ENCODE measurements at places on chromosomes 1 and 21. TPM values are rescaled to one million over a fixed set of nuclear protein-coding genes. Genes with fewer than 3 reads are reported as not detected.

DNA sequence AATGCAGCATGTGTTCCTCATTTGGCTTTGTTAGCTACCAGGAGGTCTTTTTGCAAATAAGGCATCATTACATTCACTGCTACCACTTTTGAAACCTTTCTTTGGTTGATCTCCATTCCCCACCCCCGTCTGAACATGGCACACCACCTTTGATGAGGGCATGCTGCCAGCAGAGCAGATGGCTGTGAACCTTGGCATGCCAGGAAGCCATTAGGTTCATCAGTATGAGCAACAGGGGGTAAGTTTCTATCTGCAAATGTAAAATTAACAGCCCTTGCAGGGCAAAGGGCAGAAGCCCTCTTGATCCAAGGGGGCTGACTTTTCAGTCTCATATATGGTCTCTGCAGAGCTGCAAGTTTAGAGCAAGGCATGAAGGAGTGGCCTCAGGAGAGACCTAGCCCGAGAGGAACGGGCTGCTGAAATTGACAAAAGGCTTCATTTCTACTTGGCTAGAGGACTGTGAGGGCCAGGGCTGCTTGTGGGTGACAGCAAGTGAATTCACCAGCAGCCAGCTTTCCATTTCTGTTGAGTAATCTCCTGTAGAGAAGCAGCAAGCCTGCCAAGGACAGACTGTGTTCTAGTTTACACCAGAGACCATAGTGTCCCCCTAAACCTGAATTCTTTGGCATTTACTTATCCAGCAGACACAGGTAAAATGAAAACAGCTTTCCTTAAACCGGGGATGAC is 127.9 kb downstream of the ZNF326 start:
- DNase-seq, result no peak

DNA sequence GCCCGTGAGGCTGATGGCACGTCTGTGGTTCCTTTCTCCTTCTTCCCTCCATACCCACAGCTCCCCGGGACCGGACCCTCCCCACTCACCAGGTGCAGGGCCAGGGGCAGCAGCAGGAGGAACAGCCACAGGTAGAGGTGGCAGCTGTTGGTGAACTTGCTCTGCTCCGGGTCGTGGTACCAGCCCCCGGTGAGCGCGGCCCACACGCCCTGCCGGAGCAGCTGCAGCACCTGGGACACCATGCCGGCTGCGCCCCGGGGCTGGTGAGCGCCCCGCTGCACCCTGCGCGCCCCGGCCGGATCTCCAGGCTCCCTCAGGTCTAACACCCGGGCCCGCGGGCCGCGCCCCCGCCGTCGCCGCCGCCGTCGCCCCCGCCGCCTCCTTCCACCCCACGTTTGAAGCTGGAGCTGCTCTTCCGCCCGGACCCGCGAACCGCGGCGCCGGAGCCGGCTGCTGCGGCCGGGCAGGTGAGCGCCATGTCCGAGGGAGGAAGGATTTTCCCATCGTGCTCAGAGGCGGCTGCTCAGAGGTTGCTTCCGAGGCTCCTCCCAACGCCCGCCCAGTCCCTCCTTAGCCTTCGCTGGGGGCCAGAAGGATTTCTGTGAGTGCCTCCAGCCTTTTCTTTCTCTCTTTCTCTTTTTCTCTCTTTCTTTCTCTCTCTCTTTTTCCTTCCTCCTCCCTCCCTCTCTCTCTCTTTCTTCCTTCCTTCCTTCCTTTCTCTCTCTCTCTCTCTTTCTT is at the start of gene PCNX2:
PCNX2 (minus strand) TSS at position 489 of the 738 bp plus-strand sequence; CDS start at position 242, 247 bp downstream.
- peak; percentile 54 for DNase-seq

GRCh38 chr21:38923429-38923828 is 117.7 kb downstream of the ETS2 start:
- no peak for DNase-seq

DNA sequence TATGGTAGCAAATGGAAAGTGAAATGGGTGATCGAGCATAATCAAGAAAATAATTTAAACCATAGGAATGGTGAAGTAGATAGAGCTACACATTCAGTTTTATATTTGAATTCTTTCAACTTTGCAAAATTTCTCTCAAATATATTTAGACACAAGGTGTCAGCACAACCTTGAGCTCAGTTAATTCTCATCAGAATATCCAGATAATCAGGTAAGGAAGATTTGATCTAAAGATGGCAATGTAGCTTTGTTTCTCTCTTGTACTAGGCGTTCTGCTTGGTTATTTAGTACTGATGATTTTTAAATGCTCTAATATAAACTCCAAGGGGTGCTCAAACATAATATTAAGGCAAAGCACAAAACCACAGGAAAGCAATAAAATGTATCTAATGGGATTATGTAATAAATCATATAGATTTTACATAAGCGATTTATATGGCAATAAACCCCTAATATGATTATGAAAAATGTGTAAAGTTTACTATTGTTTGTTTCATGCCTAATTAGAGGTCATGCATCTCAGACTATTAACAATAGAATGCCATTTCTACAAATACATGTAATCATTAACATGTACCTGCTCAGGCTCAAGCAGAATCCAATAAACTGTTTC is 32.4 kb upstream of the SERTAD4 start:
- no peak for DNase-seq

- DNase-seq, result no peak
Measured at GRCh38 chr1:227891955-227892488, 55.7 kb downstream of the WNT9A start.

- peak; percentile 1 for DNase-seq
Measured at GRCh38 chr1:76428028-76428427, 353.5 kb downstream of the ST6GALNAC3 start.

GRCh38 chr1:111895469-111895868 is 94.0 kb downstream of the KCND3 start:
- peak; percentile 3 for DNase-seq

- no peak for DNase-seq
Measured at GRCh38 chr1:42924851-42925760, 33.6 kb downstream of the SLC2A1 start.

DNA sequence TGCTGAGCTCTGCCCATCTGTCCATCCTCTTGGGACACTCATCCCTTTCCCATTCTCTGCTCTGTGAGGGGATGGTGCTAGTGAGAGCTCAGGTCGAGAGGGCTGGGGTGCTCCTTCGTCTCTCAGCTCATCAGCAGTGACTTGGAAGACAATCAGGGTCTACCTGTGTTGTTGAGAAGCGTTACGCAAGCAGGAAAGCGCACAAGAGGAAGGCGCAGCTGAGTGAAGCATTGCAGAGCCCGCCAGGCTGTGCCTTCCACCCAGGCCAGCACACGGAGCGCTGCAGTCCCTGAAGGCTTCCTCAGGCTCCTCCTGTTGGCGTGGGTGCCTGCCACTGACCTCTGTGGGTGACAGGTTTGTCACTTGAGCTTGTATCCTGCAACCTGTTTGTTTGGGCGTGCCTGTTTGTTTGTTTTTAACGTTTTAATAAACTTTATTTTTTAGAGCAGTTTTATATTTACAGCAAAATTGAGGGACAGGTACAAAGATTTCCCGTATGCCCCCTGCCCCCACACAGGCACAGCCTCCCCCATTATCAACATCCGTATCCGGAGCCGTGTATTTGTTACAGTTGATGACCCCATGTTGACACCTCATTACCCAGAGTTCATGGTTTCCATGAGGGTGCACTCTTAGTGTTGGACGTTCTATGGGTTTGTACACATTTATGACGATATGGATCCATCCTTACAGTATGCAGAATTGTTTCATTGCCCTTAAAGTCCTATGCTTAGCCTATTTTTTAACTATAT is 36.7 kb downstream of the ADARB1 start:
- no peak for DNase-seq

GRCh38 chr1:154629061-154629674 is 21.2 kb upstream of the ADAR start:
- DNase-seq, result peak; percentile 65

DNA sequence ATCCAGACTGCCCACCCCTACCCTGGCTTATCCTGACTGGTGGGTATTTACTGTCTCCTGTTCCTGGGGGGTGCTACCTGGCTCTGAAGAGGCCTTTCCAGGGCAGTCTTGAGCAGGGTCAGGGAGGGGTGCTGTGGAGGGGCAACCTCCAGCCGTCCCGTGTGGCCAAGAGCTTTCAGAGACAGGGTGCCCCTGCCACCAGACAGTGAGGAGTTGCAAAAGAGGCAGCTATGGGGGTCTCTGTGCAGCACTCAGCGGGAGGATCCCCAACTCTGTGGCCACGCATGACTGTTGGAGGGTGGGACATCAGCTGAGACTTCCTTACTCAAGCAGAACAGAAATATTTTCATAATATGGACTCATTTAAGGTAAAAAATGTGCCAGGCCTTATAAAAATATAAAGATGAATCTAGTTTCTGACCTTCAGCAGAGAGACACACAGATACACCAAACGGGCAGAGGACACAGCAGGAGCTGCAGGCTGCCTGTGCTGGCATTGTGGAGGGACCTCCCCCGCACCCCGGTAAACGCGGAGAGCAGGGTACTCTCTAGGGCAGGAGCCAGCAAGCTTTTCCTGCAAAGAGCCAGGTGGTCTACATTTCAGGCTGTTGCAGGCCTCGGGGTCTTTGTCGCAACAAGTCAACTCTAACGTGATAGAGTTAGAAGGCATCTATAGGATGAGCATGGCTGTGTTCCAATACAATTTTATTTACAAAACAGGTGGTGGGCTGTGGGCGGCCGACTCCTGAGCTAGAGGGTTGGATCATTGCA is 252.6 kb downstream of the RHOU start:
- DNase-seq, result no peak

- DNase-seq, result no peak
Measured at GRCh38 chr1:109773900-109774485, 10.3 kb upstream of the EPS8L3 start.

GRCh38 chr1:228212415-228212965 is 4.6 kb downstream of the OBSCN start:
- no peak for DNase-seq

DNA sequence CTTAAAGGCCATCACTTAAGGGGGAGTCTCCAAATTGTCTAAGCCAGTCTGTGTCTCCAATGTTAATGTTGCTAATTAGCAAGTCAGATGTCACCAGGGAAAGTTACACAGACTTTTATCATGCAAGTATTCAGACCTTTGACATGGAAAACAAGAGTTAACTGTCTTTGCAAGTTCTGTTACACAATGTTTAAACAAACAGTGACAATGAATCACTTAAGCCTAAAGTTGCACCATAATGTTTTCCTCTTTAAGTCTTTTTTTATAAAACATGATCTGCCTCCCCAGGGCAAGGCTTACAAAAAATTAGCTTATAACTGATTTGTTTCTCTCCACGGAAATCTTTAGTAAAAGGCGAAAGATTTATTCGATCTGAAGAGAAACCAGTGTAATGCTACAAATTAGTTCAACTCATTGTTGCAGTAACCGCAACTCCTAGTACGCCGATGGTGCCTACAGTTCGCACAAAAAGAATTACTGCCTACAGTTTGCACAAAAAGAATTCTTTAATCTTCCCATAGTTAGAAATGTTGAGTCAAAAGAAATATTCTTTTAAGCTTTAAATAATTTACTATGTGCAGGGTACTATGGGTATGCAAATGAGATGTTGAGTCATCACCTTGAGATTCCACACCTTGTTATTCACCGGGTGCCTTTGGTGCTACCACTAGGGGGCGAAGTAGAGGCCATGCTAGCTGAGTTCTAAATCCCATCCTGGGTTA is 45.3 kb downstream of the HHAT start:
- DNase-seq, result peak; percentile 97

DNA sequence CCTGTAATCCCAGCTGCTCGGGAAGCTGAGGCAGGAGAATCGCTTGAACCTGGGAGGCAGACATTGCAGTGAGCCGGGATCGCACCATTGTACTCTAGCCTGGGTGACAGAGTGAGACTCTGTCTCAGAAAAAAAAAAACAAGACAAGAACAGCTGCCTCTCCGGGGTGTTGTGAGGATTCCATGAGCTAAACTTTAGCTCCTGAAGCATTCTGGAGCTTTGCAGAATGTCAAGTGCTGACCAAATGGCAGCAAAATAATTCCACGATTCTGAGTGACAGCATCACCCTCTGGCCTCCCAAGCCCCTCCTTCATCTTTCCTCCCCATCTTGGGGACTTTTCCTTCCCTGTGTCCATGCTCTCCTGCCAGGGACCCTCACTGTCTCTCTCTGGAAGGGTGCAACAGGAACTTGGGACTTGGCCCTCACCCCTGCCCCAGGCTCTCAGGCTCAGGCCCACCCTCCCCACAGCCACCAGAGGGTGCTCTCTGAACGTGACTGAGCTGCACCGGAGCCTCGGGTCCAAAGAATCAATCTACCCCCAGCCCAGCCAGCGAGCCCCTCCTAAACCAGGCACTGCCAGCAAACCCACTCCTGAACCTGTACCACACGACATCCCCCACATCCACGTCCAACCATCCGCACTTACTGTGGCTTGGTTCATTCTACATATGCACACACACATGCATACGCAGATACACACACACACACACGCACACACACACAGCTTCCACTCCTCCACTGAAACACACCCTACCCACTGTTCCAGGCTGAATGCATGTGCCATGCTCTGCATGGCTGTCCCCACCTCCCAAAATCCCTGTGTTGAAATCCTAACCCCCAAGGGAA is 45.7 kb downstream of the ACOT7 start:
- peak; percentile 19 for DNase-seq

DNA sequence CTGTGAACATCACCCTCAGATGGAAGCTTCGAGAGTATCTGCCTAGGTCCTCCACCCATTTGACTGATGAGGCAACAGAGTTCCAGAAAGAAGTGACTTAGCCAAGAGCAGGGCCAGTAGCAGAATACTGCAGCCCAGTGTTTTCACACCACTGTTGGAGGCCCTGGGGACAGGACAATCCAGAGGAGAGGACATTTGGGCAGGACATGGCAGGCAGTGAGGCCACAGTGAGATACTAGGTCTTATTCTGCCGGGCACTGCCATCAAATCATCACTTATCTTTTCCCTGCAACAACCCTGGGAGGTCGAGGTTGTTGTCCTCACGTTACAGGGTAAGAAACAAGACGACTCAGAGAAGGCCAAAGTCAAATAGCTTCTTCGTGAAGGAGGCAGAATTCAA is 5.5 kb upstream of the FOXO6 start:
- DNase-seq, result no peak

GRCh38 chr1:200638073-200638472 is 17.5 kb upstream of the KIF14 start:
- no peak for DNase-seq

DNA sequence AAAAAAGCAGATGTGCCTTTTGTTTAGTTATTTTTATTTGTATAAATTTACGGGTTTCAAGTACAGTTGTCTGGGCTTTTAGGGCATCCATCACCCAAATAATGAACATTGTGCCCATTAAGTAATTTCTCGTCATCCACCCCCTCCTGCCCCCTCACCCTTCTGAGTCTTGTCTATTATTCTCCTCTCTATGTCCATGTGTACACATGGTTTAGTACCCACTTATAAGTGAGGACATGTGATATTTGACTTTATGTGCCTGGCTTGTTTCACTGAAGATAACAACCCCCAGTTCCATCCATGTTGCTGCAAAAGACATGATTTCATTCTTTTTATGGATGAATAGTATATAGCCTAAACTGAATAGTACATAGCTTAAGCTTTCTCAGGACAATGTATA is 189.2 kb downstream of the ZP4 start:
- DNase-seq, result no peak

GRCh38 chr1:213387380-213388015 is 336.5 kb downstream of the RPS6KC1 start:
- DNase-seq, result no peak

Gene C1orf87
- polyA plus RNA-seq, result not detected

Gene WDR3
- polyA plus RNA-seq, result 15.3 TPM

Gene OLFM3
- not detected for polyA plus RNA-seq

Gene TRIM58
- polyA plus RNA-seq, result 0.79 TPM

Gene KCNJ9
- polyA plus RNA-seq, result not detected

Gene DNAJC6
- 0.05 TPM for polyA plus RNA-seq

Gene UBXN10
- not detected for polyA plus RNA-seq

Gene BCL2L15
- 0.15 TPM for polyA plus RNA-seq

Gene GBP2
- polyA plus RNA-seq, result 6.7 TPM

Measured in IMR-90 (cell line).